ENCODE measurements at places on chromosomes 11 and 22.
A peak's percentile ranks its signal among the peaks of the same experiment; 100 is the strongest.

GRCh38 chr11:95375451-95375850 is 144.4 kb upstream of the SESN3 start:
- DNase-seq: no peak

GRCh38 chr22:50035131-50035881 is 22.7 kb upstream of the IL17REL start:
- no peak for DNase-seq

DNA sequence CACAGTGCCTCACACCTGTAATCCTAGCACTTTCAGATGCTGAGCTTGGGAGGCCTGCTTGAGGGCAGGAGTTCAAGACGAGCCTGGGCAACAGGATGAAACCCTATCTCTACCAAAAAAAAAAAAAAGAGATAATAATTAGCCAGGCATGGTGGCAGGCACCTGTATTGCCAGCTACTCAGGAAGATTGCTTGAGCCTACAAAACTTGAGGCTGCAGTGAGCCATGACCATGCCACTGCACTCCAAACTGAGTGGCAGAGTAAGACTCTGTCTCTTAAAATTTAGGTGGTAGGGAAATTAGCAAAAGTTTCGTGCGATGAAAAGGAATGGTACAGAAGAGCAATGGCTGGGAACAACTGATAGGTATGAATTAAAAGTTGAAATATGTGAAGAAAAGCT is 18.0 kb downstream of the ST13 start:
- DNase-seq: no peak

- no peak for DNase-seq
Measured at GRCh38 chr11:36029616-36030015, 85.8 kb downstream of the LDLRAD3 start.

GRCh38 chr11:109739379-109739778 is 317.4 kb downstream of the C11orf87 start:
- no peak for DNase-seq

- DNase-seq: no peak
Measured at GRCh38 chr11:42960521-42961088, 351.2 kb upstream of the API5 start.

DNA sequence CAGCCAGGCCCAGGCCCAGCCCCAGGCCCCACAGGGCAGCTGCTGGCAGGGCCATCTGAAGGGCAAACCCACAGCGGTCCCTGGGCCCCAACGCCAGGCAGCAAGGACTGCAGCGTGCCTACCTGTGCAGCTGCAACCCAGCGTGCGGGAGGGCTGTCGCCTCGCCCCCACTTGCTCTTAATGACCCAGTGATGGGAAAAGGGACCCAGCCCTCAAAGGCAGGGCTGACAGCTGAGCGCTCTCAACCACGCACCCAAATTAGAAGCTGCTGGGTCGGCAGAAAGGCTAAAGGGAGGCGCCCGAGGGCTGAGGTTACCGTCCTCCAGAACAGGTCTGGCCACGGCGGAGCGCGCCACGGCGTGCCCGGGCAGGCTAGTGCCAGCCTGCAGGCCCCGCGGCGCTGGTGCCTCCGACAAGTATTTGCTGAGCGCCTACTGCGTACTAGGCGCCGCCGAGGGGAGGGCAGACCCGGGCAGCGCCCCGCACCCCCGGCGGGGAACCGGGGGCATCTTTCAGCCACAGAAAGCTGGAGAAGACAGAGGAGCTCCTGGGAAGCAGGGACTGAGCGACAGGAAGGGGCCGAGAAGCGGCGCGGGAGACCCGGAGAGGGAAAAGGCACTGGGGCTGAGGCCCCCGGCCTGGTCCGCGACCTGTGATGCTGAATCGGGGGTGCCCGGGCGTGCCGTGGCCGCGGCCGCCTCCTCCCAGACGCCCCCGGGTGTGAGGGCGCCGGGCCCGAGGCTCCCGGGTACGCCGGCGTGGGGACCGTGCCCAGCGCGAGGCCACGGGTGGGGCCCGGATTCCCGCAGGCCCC is 773 bp downstream of the HRAS start:
- DNase-seq: peak; percentile 51

- no peak for DNase-seq
Measured at GRCh38 chr11:9718147-9718546, 54.3 kb downstream of the SWAP70 start.

DNA sequence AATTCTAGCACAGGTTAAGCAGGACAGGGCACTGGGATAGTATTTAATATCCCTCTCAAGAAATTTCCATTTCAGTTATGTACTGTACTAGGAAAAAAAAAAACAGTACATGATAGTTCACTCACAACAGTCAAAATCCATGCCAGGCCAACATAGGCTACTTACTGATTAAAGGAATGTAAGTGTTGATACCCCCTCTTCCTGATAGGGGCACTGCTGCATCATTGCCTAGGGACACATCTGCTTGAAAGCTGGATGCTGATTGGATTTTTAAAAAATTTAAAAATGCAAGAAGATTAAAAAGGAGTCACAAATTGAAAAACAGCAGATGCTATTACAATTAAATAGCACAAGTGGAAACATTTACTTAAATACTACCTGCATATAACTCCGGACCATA is 43.4 kb downstream of the APOL5 start:
- DNase-seq: no peak

- DNase-seq: no peak
Measured at GRCh38 chr11:58560842-58561241, 14.8 kb downstream of the LPXN start.

- no peak for DNase-seq
Measured at GRCh38 chr11:63518548-63518947, 12.7 kb downstream of the LGALS12 start.

- no peak for DNase-seq
Measured at GRCh38 chr11:36212564-36213392, 76.4 kb downstream of the COMMD9 start.

- no peak for DNase-seq
Measured at GRCh38 chr22:20728523-20729190, 45.3 kb upstream of the SERPIND1 start.

DNA sequence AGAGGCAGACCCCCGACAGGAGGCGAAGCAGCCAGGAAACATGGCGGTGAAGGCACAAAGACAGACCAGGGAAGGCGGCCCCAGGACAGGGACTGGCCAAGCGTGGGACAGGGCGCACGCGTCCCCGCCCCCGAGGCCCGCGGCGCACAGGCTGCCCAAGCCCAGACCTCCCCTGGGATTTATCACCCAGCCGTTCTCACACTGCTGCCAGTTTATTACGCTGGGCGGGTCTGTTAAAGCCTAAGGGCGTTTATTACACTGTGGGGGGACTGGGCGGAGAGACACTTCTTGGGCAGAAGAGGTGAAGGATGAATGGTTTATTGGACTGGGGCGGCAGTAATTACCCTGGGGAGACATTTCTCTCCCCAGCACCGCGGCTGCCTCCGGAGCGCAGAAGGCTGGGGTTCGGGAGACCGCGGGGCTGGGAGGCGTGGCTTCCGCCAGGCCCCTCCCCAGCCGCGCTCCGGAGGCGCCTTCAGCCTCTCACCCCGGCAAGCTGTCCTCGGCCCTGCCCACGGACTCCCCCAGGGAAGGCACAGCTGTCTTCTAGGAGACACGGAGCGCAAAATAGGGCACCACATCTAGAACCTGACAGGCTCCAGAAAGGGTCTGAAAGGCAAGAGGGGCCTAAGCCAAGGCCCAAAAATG is 47.1 kb downstream of the SLC22A12 start:
- no peak for DNase-seq

DNA sequence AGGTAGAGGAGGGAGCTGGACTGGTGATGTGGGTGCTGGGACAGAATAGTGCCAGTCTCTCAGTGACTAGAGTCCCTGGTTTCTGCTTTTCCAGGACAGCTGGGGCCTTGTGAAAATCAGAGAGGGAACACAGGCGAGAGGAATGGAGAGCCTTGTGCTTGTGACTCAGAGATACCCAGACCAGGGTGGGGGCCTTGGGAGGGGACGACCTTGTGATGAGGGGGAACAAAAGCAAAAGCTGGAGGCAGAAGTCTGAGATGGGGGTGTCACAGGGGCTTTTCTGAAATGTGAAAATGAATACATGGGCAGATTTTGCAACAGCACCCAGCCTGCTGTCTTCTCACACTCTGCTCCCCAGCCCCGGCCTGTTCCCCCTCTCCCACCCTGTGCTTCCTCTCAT is 3.4 kb upstream of the NR1H3 start:
- DNase-seq: no peak

GRCh38 chr22:39818094-39818493 is 75.5 kb downstream of the ENTHD1 start:
- no peak for DNase-seq

DNA sequence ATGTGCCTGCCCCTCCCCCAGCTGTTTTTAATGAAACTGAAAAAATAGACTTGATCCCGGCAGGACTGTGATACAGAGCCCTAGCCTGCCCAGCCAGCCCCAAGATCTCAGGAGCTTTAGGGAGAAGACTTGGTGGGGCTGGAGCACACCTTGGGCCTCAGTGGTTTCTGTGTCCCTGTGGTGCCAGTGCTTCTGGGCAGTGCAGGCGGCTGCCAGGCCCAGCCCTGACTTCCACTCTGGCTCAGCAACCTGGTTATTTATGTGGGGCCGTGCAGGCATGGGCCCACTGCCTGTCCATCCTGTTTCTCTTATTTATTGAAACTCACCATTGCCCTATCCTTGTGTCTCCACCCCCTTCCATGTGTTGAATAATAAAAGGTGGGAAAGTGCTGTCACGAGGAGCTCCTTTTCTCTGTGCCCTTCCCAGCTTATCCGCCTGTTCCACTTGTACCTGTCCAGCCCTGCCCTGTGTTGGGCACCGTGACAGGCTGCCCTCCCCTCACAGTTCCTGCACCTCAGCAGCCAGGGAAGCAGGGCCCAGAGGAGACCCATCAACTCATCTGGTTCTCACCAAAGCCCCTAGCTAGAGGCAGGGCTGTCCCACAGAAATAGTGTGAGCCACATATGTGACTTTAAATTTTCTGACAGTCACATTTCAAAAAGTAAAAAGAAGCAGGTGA is 20.2 kb downstream of the RELT start:
- DNase-seq: no peak

DNA sequence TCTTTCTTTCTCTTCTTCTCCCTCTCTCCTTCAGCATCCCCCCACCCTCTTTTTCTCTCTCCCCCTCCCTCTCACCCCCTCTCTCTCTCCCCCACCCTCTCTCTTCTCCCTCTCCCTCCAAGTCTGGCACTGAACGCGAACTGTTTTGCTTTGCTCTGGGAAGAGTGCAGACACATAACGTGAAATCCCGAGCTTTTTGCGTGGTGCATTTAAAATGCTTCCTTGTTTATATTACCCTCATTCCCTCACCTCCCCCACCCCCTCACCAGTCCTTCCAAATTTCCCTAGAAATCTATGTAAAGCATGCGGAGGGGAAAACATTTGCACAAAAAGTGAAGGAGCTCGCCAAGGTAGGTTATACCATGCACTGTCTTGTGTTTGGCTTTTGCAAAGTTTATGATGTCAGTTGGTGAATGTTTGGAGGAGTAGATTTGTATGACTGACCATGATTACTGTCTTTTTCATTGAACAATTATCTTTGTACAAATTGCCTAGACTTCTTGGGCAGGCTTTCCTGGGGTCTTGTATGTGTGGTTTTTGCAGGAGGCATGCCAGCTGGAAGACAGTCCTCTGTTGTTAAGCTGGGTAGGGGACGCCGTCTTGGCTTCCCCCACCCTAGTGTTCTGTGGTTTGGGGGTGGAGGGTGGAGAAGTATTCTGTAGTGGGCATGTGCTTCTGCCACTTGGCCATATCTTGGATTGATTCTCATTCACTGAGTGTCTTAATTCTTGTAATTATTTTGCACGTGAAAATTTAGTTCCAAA is 123.7 kb upstream of the HSD17B12 start:
- no peak for DNase-seq

DNA sequence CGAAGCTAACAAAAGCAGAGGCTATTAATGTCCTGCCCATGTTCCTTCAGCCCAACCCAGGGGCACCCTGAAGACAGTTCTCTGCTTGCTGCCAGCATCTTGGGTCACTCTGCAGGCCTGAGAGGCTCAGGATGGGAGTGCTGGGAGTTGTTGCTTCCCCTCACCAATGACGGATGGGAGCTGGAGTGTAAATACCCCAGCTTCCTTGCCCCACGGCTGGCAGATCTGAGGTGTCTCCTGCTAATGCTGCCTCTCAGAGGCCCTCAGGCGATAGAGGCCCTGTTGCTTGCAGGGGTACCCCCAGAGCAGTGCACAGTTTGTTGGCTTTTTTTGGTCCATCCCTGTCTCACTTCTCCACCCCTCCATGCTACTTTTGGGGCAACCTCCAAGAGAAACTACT is 32.9 kb downstream of the IFT27 start:
- no peak for DNase-seq

DNA sequence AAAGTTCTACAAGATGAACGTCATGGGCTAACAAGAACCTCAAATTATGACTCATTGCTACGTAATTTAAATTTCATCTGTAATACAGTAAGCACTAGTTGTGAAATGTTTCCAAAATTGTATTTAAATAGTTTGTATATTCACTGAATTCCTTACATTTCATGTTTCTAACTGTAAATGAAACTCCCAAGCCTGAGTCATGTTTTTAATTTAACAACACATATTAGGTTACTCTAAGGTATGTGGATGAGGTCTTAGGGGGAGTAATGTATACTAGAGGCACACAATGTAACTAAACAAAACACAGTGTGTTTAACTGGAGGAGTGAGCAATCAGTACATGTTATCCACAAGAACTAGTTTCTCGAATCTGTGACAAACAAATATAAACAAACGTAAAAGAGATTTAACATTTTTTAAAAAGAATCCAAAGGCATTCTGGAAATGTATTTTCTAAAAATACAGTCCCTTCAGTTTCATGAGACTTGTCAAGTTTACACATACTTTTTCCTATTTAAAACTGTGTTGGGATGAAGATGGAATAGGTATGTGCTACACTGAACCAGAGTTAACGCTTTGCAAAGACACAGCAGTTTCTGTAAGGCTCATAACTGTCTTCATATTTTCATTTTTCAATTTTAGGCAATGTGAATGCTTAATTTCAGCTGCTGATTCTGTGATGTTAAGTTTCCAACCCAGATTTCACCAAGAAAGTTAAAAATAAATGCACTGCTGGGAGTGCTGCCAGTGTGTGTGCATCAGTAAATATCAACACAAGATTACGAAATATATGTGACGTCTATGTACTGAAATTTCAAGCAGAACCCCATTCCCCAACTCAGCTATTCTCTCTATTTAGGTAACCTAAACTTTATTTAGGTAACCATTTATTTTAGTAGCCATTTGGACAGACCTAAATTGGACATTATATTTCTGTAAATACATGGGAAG is 52.6 kb downstream of the PITPNB start:
- no peak for DNase-seq

DNA sequence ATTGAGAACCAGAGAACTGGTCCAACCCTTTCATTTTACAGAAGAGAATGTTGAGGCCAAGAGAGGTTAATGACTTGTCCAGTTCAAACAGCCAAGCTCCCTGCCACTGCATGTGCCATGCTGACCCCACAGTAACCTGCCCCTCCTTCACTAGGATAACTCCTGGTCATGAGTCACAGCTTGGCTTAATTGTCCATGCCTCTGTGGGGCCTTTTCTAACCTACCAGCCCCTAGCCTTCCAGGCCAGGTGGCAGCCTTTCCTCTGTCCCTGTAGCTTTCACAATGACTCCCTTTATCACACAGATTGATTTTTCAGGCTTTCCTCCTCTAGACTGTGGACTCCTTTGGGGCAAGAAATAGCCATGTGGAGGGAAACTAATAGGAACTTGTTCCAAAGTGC is 97.2 kb downstream of the PIWIL4 start:
- DNase-seq: no peak

All from stimulated activated CD8-positive, alpha-beta memory T cell treated with anti-CD3 and anti-CD28 coated beads, Interleukin-4, amount 100 ng/mL, for 48 hours (primary cell).